ENCODE measurements at places on chromosomes 1 and 21.

DNA sequence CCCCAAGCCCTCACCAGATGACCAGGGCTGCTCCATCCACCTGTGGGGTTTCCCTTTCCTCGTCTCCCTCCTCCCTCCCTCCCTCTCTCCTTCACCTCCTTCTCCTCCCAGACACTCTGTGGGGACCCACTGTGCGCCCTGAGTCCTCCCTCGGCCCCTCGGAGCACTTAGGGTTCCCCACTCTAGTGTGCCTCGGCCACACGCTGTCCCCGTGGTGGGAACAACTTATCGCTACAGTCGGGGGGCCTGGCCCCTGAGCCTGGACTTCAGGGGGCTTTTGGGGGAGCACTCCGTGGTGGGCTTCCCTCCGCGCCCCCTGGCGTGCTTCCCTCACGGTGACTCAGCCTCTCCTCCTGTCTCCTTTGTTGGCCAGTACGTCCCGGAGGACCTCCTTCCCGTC is 27.5 kb downstream of the CSTB start:
- no peak for DNase-seq

DNA sequence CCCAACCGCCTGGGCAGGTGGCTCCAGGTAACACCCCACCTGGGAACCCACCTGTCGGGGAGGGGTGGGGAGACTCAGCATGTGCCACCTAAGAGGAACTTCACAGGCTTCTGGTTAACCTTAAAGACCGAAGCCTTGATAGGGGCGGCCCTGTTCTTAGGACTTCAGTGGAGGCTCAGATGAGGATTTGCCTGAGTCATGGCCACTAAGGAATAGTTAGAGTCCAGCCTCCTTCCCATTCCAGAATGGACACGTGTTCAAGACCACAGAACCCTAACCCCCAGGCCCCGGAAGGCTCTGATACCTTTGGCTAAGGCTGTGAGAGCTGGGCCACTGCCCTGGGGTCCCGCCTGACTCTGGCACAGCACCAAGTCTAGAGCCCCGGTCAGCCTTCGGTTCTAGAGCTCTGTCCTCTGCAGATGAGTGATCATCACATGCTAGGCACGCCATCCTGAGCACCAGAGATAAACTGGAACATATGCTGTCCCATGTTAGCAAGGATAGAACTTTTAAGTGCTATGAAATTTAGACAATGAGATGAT is 20.3 kb downstream of the PADI6 start:
- no peak for DNase-seq

DNA sequence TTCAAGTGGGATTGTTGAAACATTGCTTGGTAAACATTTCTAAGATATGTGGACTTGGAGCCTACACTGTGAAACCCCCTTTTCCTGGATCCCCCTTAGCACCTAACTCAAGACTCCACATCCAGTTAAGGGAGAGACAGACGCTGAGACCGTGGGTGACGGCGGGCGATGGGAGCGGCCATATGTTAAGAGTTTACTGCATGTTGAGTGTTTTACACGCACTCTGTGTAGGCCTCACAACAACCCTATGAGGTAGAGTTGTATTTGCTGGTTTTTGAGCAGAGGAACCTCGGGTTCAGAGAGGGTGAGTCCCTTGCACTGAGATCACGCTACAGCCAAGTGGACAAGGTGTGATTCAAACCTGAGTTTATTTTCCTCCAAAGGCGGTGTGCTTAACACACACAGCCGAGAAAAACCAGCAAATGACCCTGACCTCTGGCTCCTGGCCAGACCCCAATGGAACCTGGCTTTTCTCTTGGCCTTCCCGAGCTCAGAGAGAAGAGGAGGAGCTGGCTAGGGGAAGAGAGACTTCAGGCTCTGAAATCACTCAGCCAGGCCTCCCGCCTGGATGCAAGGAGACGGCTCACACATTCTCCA is 46.9 kb upstream of the GOLT1A start:
- no peak for DNase-seq

- DNase-seq, result no peak
Measured at GRCh38 chr1:241163363-241163762, 193.6 kb downstream of the RGS7 start.

GRCh38 chr1:97943354-97943753 is 22.5 kb upstream of the DPYD start:
- peak; percentile 7 for DNase-seq

GRCh38 chr1:19940486-19941205 is 17.2 kb upstream of the PLA2G2E start:
- DNase-seq, result no peak

DNA sequence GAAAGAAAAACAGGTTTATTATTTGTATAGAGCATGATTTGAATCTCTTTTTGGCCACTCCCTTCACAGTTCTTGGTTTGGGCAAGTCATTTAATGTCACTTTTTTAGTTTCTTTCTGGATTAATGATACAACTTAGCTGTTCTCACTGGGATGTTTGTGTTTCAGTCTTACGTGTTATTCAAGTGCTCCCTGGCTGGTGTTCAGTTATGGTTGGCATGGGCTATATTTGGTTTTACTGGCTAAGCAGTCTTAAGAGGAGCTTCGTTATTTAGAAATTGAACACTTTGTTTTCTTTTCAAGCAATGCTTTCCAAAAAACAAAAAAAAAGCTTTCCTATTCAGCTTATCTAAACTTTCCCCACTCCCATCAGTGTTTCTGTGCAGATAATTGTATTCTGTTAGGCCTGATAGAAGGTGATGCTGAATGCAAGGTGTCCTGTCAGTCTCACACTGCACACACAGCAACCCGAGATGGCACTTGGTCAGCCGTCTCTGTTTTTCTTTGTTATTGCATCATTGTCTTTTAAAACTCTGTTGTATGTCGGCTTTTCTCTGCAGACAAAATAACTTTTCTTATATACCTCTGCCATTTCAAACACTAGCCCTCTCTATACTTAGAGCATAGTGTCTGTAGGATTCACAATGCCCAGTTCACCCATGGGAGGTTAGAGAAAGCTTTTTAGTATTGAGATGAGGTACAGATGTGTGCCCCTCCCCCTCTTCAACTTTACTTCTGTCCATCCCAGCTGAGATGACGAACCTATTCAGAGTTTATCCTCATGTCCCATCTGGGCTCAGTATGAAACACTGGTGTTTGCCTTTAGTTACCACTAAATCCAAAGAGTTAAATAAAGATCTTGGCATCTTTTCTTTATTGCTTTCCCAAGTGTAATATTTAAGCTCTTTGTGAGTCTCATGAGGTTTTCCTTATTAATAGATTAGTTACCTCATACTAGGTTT is 80.2 kb downstream of the VPS13D start:
- DNase-seq, result no peak

DNA sequence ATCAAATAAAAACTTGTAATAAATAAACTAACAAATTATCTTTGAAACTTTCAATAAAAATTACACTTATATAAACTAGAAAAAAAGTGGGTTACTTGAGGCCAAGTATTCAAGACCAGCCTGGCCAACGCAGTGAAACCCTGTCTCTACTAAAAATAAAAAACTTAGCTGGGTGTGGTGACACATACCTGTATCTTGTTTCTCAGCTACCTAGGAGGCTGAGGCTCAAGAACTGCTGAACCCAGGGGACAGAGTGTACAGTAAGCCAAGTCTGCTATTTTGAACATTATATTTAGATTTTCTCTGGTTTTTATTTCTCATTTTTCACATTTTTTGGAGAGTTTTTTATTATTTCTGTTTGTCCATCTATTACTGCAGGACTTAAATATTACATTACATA is 1397.6 kb upstream of the B3GALT2 start:
- no peak for DNase-seq

- DNase-seq, result peak; percentile 56
Measured at GRCh38 chr1:160550572-160551034, 27.5 kb upstream of the SLAMF6 start.

DNA sequence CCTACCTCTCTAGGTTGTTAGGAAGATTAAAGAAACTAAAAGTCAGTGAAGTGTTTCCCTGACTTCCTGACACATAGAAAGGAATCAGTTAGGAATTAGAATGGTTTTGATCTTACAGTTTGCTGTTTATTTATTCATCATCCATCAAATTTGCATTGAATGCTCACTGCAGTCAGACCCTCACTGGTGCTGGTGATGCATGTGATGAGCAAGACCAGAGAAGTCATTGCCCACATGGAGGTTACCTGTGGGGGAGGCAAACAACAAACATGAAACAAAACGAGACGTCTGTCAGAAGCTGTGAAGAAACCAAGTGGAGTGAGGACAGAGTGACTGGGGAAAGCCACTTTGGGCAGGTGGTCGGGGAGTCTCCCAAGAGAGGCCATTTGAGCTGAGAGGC is 6.4 kb downstream of the CTPS1 start:
- DNase-seq, result no peak

DNA sequence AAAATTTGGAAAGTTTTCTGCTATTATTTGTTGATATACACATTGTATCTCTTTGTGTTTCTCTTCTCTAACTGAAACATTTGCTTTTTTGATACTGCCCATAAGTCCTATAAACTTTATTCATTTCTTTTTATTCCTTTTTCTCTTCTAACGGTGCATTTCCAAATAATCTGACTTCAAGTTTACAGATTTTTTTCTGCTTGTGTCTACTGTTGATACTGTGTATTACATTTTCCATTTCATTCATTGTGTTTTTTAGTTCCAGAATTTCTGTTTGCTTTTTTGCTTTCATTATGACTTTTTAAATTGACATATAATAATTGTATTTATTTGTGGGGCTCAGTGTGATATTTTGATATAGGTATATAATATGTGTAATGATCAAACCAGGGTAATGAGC is 38.3 kb upstream of the PLA2G2A start:
- DNase-seq, result no peak

DNA sequence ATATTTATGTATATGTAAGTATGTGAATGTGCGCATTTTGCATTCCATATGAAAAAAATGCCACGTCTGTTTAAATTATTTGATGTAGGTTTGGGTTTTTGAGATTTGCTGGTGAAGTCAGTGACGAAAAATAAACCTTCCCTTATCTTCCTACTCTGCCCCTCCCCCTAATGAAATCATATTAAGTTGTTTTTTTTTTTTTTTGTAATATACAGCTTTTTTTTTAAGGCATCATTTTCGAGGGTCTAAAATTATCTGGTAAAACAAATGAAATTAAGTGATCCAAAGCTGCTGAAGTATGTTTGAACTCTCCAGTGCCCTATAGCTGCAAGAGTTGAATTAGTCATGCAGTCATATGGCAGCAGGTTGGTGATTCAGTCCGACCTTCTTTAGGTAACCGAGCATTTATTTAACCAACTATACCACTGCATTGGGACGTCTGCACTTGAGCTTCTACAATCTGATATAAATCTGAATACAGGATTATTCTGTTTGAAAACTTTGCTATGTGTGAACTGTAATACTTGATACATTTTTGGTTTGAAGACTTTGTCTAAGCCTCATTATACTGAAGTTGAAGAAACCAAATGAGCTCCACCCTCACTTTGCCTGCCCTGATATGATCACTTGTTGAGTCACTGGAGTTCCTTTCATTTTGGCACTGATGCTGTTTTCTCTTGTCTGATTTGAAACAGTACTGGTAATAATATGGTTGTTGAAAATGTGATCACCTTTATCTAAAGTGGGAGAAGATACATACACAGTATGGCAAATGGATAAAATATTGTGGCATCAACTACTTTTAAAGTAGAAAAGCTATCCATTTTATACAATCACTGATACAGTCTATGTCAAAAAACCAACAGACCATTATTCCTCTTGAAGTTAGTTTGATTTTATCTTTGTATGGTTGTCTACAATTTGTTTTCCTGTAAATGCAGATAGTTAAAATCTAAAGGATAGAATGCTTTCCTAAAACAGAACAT is 11.7 kb downstream of the PDIK1L start:
- no peak for DNase-seq

DNA sequence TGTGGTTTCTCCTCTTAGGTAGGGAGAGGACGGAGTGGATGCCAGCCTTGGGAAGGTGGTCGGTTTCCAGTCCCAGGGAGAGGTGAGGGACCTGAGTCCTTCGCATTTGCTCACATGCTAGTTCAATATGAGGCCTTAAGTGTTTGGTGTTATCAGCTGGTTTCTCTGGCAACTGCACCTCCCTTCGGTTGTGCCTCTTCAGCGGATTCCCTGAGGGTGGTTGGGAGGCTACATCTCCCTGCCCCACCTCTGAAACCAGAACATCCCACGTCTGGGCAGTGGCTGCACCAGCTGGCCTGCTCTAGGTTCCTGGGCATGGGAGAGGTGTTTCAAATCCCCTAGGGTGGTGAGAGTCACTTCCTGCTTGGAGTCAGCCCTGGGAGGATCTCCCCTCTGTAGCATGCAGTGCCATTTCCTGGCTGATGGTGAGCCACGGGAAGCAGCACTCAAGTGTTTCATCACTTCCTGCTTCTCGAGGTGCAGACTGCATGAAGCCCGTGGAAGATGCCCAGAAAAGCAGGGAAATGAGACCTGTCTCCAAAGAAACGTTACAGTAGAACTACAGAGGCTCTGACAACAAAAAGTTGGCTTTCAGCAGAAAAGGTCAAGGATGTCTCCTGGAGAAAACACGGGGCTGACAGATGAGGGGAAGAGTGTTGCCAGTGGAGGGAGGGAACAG is 4.5 kb downstream of the TMEM125 start:
- DNase-seq, result peak; percentile 55

DNA sequence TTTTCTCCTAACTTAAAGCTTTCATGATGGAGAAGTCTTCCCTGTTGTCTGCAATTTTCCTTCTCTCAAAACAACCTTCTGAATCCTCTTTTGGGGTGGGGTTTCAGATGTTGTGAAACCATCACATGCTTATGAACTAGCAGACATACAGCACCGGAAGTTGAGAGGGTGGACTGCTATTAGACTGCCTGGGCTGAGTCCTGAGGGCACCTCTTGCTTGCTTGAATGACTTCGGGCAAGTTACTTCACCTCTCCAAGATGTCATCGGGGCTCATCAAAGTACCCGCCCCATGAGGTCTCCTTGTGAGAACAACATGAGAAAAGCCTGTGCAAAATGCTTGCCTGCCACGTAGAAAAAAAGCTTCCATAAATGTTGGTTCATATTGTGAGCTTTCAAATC is 89.6 kb downstream of the CCDC185 start:
- no peak for DNase-seq

GRCh38 chr1:202076050-202076511 is 46.6 kb upstream of the GPR37L1 start:
- DNase-seq, result peak; percentile 56

- no peak for DNase-seq
Measured at GRCh38 chr1:38579056-38579455, 280.5 kb downstream of the RRAGC start.

DNA sequence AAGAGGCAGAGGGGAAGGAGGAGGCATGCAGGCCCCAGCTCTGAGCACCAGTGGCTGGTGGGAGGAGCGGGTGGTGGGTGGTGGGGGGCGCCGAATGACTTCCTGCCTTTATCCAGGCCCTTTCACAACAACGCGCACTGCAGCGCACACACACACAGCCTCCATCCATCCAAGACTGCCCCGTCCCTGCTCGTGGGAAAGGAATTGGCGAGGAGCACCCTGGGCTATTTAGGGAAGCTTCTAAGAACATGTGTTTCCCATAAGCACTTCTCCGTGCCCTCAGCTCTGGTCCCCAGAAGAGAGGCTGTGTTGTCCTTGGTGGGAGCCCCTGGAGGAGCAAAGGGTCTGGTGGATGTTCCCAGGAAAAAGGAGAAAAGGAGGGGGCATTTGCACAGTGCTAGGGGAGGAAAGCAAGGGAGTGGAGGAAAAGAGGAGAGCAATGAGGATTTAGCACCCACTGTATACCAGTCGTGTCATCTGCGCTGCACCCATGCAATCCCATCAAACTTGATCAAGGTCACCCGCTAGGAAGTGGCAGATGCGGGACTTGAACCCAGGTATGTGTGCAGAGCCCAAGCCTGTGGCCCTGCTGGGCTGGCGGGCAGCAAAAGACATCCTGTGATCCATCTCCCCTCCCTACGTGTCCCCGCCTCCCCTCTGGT is 28.1 kb downstream of the EPHA2 start:
- DNase-seq, result peak; percentile 29

GRCh38 chr1:181149326-181150125 is 61.0 kb downstream of the IER5 start:
- DNase-seq, result no peak

GRCh38 chr1:26181586-26182382 is 4.5 kb downstream of the CNKSR1 start:
- no peak for DNase-seq

All from right cardiac atrium (tissue), 5 donors.